Activated naive CD4-positive, alpha-beta T cell treated with anti-CD3 and anti-CD28 coated beads, Interleukin-2, amount 50 U/mL, for 16 hours (primary cell): ENCODE measurements at places on chromosomes 2 and 18.

GRCh38 chr2:29762239-29762638 lies 159.1 kb downstream of the ALK start:
- no peak for DNase-seq

GRCh38 chr2:230874456-230874855 lies 9.7 kb downstream of the ITM2C start:
- DNase-seq, result no peak

GRCh38 chr2:44201648-44202165 lies 33.0 kb downstream of the PPM1B start:
- no peak for DNase-seq

DNA sequence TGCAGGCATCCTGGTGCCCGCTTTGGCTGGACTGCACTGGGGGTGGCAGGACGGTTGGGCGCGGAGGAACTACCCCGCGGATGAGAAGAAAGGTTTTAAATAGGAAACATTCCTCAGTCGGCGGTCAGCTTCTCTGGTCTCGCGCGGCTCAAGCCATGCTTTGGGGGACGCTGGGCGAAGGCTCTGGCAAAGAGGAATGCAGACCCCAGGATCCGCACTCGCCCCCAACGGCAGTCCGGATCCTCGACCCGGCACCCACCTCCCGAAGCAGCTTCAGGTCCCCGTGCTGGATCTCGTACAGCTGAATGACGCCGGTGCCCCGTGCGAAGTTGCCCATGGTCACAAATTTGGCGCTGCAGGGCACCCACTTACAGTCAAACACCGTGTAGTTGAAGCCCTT lies 686 bp upstream of the PNO1 start:
- no peak for DNase-seq

DNA sequence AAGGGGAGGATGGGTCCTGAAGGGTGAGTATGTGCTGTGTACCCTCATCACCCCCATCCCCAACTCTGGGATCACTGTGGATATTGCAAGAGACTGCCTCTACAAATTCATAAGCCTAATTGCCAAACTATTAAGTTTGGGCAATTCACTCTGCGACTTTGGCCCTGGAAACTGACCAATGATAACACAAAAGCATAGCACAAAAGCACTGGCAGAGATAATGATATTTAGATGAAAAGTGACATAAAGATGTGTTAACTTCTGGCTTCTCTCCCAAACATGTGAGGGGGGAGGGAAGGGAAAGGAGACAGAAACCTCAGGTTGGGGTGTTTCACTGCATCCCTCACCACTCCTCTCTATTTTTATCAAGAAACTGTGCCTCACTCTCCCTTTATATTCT lies 150.3 kb downstream of the SATB2 start:
- DNase-seq, result no peak

- no peak for DNase-seq
These were observed 28.5 kb upstream of the CEP68 start for GRCh38 chr2:65027616-65028244.

- DNase-seq, result no peak
These were observed 28.9 kb downstream of the NCK2 start for GRCh38 chr2:105773568-105773967.

- no peak for DNase-seq
These were observed 3.6 kb downstream of the CXCR4 start for GRCh38 chr2:136114382-136114781.

DNA sequence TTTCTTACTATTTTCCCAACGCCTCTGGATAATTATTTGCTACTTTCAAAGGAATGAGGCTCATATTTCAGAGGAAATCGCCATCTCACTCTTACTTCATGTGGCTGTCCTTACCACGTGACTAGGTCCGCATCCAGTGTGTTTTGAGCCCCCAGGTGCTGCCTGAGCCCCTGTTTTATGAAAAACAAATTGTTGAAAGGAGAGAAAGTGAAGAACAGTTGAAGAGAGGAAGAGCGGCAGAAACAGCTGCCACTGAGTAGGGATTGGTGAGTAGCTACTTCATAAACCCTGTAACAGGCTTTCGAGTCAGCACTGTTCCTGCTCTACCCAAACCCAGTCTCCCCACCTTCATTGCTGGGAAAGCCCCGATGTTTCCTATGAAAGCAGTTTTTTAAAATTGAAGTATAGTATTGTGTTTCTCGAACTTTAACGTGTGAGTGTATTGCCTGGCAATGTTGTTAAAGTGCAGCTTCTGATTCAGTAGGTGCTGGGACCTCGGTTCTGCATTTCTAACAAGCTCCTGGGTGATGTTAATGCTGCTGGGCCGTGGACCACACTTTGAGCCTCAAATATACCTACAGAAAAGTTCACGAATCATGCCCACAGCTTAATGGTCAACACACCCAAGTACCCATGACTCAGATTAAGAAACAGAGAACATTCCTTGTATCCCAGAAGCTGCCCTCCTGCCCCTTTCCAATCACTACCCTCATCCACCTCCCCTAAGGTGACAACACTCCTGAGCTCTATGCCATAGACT lies 39.7 kb downstream of the TMEM177 start:
- no peak for DNase-seq

DNA sequence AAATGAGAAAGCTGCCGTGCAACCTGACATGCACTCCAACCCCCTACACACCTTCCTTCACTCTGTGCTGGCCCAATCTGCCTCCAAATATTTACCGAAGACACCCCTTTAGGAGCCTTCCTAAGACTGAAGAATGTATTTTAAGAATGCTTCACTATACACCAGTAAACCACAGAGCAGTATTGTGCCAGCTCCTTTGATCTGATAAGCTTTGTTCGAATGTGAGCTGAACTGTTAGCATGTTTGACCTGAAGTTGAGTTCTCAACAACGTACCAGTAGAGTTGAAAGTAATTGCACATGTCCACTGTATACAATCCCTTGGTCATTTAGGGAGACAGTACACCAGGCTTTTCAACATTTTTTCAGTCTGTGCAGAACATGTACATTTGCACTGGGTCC lies 259.2 kb downstream of the TGIF1 start:
- no peak for DNase-seq

- DNase-seq, result no peak
These were observed 108.6 kb downstream of the CERS6 start for GRCh38 chr2:168564641-168565040.

DNA sequence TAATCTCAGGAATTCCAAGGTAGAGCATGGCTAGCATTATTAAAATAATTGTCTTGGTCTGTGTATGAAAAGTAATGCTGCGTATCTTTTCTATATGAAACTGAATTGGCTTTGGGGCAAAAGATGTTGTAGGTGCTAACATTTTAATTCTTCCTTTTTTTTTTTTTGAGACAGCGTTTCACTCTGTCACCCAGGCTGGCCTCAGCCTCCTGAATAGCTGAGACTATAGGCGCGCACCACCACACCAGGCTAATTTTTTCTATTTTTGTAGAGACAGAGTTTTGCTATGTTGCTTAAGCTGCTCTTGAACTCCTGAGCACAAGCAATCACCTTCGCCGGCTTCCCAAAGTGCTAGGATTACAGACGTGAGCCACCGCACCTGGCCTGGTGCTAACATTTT lies 172.6 kb upstream of the STON1 start:
- DNase-seq, result no peak

GRCh38 chr2:196249171-196249570 lies 77.8 kb upstream of the STK17B start:
- no peak for DNase-seq

DNA sequence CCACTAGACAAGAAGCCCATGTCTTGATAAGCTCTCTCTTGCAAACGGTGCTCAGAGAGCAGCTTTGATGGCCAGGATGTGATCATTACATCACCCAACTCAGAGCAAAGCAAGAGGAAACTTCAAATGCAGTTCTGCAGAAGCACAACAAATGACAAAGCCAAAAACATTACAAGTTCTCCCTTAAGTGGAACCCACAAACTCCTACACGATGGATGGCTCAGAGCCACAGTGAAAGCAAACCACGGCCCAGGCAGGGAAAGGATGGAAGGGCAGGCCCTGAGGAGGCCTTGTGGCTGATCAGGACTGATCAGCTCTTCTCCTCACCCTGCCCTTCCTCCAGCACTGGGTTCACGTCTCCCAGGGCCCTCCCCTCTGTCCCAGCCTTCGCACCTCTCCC lies 326.4 kb downstream of the EIPR1 start:
- no peak for DNase-seq

DNA sequence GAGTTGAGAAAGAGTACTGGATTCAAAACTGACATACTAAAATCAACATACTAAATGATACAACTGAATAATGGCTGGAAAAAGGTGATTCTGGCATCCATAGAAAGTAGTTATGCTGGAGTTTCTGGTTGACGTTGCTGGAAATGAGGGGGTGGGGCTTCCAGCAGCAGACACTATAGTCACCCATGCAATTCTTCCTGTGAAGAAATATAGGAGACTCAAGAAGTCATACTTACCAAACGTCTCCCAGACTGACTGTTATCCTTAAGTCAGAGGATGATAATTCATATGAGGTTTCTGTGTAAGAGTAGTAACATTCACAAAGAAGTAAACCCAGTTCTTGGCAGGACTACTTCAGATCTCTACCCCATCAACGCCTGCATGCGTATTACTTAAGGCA lies 23.6 kb downstream of the DTNB start:
- no peak for DNase-seq

GRCh38 chr2:239178484-239178883 lies 222.3 kb downstream of the HDAC4 start:
- DNase-seq, result no peak

DNA sequence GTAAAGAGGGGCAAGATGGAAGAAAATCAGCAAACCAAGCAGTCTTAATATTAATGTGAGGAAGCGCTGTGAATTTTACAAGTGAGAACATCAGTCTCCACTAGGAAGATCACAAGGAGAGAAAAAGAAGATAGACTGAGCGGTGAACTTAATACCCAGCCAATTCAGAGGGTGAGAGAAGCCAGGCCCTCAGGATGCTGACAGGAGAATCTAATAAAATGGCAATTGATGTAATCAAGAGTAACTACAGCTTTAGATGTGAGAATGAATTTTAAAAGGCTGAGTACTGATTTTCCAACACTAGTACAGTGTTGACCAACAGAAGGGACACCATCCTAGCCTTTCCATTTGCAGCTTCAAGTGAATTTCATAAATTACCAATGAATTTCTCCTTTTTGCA lies 35.7 kb upstream of the SIX2 start:
- DNase-seq, result no peak

DNA sequence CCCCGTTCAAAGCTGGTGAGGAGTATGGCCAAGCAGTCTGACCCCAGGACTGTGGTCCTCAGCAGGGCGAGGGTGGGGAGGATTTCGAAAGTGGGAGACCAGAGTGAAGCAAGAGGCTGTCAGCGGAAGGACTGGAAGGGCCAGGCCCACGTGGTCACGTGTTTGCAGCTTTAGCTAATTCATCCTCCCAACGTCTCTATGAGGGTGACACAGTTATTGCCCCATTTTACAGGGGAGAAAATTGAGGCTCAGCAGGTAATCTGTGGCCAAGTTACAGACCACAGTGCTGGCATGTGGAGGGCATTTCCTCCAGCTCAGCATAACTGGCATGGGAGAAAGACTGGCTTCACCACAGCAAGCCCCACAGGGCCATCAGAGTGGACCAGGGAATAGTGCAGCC lies 45.4 kb upstream of the LTBP1 start:
- no peak for DNase-seq

DNA sequence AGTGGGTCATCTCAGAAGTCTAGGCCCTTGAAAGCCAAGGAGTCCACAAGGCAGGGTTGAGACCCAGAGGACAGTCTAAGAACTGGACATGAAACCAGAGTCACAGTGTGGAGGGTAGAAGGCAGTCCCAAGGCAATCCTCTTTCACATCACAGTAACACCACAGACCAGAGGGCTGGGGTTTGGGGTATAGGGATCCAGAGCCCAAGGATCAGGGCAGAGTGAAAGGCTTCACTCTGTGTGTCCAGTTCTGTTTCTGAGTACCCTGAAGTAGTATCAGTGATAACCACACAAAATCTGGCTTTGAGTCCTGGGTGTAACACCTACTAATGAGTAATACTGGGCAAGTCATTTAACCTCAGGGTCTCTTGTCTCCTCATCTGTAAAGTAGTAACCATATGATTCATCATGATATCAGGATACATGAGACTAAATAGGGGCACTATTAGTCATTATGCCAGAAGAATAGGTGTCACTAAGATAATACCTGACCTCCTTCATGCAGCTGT lies 91.0 kb downstream of the ICA1L start:
- DNase-seq, result no peak
